ENCODE measurements at places on chromosomes 6 and 20. TPM values are rescaled to one million over a fixed set of nuclear protein-coding genes. Genes with fewer than 3 reads are reported as not detected.

The TGM2 gene
- total RNA-seq: 0.68 TPM

The OTOR gene
- total RNA-seq: not detected

The FUT9 gene
- under 0.01 TPM for total RNA-seq

The MUC21 gene
- not detected for total RNA-seq

The MLN gene
- not detected for total RNA-seq

The NOTCH4 gene
- total RNA-seq: 0.28 TPM

The MPIG6B gene
- not detected for total RNA-seq

The TDRD6 gene
- 0.50 TPM for total RNA-seq

The C20orf202 gene
- under 0.01 TPM for total RNA-seq

The THBD gene
- 229 TPM for total RNA-seq

The C20orf144 gene
- total RNA-seq: under 0.01 TPM

The TRIM31 gene
- under 0.01 TPM for total RNA-seq

The TMEM170B gene
- 0.34 TPM for total RNA-seq

The LPA gene
- total RNA-seq: not detected

The APOBEC2 gene
- total RNA-seq: not detected

The HLA-DRB1 gene
- 0.21 TPM for total RNA-seq

The PRDM13 gene
- total RNA-seq: not detected

The HTR1B gene
- 0.68 TPM for total RNA-seq

The SPATA25 gene
- total RNA-seq: 1.00 TPM

The HS3ST5 gene
- total RNA-seq: not detected

Measured in nasal cavity respiratory epithelium epithelial cell of viscerocranial mucosa (primary cell).